Stromal cell of bone marrow (primary cell): ENCODE measurements at places on chromosomes 16 and 17.

DNA sequence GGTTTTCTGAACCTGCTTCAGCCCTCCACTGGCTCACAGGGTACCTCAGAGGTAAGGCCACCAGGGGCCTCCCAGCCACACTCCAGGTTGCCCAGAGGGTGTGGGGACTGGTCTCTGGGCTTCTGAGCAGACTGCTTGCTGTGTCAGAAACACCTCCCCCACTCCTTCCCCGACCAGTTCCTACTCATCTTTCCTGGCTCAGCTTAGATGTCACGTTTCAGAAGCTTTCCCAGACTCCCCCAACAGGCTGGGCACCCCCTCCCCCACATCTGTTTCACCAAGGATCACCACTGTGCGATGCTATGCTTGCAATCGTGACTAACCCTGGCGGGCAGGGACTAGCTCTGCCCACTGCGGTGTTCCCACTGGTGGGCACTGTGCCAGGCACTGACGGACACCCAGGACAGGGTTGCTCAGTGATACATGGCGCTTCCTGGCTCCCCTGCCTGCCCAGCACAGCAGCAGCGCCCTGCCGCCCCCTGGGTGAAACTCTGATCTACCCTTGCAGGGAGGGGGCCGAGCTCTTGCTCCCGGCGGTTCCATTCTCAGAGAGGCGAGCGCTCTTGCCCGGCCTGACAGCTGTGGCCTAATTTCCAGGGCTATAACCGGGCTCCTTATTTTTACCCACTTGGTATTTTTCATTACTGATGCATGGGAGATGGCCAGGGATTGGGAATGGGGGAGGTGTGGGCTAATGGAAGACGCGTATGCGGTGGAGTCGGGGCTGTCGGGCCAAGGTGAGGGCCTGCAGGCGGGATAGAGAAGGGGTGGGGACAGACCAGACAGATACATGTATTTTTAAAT is 29.4 kb upstream of the MTSS2 start:
- DNase-seq: peak; percentile 98

DNA sequence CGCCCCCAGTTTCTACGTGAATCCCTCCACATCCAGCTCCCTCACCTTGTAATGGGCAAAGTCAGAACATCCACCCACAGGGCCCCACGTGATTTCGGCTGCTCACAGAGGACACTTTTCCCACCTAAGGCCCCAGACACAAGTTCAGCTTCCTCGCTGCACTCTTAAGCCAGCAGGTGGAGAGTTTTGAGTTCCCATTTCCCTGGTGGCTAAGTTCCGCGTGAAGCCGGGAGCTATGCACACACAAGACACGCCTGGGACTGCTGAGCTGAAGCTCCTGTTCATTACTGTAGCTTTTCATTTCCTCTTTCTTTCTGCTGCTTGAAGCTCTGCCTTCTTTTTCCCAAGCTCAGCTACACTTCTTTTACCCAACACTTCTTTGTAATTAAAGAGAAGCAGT is 273.8 kb downstream of the NPIPA8 start:
- DNase-seq: no peak

- no peak for DNase-seq
Measured at GRCh38 chr16:31480851-31481536, 1.9 kb upstream of the SLC5A2 start.

DNA sequence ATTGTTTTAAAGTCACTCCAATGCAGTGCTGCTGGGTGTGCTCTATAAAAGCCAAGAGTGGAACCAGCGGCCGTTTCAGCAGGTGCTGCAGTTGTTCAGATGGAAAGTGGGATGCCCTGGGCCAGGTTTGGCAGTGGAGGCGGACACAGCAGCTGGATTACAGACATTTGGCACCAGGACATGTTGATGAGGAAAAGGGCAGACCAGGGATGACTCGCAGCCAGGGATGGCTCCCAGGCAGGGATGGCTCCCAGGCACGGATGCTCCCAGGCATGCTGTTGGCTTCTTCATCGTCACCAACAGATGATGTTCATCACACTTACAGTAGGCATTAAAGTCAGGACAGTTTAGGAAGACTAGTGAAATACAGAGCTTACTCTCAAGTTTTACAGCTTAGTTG is 10.0 kb downstream of the GAN start:
- DNase-seq: no peak

- no peak for DNase-seq
Measured at GRCh38 chr17:73031472-73031871, 61.0 kb downstream of the SLC39A11 start.

GRCh38 chr17:5958850-5959249 is 111.3 kb upstream of the WSCD1 start:
- no peak for DNase-seq

- DNase-seq: peak; percentile 57
Measured at GRCh38 chr17:65268832-65269231, 131.7 kb downstream of the RGS9 start.

DNA sequence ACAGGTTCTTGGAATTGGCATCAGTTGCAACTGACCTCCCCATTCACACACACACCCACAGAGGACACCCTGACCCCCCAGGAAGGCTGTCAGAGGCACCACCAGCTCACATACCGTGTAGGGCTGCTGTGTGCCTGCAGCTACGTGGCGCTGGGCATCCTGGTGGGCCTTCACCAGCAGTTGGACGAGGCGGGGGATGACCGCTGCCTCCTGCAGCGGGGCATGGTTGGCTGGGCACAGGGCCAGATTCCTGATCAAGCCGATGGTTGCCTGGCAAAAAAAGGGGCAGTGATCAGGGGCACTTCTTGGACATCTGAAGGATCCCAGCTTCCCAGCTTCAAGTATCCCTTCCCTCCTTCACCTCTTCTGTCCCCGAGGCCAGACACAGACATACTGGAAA is 24.2 kb upstream of the HAP1 start:
- no peak for DNase-seq

GRCh38 chr17:79915850-79916430 is 76.7 kb upstream of the CBX4 start:
- DNase-seq: no peak

DNA sequence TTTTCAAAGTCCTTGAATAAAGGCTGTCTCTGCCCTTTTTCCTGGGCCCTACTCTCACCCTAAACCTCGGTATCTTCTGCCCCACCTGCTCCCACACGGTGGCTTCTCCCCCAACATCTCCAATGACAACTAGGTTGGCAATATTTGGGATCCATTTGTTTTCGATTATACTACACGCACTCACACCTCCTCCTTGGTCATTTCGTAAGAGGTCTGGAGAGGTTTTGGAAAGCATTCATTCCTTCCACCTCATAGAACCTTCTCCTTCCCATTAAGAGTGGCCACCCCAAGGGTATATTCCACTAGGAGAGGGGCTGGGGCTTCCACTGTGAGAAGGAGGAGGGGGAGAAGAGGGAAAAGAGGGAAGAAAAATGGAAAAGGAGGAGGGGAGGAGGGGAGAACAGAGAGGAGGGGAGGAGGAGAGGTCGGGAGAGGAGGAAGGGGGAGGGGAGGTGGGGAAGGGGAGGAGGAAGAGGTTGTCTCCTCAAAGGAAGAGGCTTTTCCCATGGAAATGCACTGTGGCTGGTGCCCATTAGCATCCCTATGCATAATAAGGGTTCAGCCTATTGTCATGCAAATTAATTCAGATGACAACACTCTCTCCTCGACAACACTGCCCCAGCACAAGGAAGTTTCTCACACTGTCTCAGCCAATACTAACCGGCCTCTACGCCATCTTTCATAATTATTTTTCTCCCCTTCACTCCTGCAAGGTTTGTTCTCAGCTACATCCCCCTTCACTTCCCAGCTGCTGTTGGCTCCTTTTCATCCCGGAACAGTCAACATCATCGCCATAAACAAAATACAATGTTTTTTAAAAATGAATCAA is 30.0 kb downstream of the SOX9 start:
- no peak for DNase-seq

- DNase-seq: no peak
Measured at GRCh38 chr17:42655528-42655927, 3.6 kb upstream of the TUBG2 start.

GRCh38 chr17:2862197-2862596 is 66.0 kb downstream of the RAP1GAP2 start:
- no peak for DNase-seq

- no peak for DNase-seq
Measured at GRCh38 chr17:42441371-42442195, 17.1 kb upstream of the ATP6V0A1 start.

DNA sequence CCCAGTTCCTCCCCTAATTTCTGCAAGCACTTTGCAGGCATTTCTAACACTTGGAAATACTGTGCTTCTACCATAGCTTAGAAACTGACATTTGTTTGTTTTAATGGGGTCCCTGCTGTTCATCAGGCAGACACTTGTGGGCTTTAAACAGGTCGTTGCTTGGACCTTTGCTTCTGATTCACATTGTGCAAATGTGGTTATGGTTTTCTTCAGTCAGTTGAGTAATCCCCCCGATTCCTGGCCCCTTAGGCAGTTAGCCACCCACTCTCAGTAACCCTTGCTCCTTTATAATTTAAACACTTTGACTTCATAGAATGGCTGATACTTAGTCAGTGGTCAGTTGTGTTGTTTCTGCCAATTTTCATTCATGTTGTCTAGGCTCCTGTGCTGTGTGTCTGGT is 39.4 kb downstream of the SLC47A1 start:
- DNase-seq: no peak

DNA sequence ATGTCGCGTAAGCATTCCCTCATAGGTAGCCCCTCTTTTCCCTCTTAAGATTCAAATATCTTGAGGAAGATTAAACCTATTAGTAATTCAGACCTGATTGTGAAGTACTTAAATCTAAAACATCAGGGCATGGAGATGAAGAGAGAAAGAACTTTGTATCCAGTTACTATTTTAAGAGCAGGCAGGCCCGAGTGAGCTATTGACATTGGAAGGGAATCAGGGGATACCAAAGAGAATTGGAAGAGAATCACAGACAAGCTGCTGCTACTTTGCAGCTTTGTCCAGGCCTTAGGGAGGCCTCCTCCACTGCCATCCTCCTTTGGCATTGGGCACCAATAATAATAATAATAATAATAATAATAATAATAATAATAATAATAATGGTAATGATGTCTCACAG is 170.5 kb downstream of the MRTFB start:
- DNase-seq: peak; percentile 18

- DNase-seq: no peak
Measured at GRCh38 chr16:64540434-64540833, 581.4 kb downstream of the CDH11 start.

DNA sequence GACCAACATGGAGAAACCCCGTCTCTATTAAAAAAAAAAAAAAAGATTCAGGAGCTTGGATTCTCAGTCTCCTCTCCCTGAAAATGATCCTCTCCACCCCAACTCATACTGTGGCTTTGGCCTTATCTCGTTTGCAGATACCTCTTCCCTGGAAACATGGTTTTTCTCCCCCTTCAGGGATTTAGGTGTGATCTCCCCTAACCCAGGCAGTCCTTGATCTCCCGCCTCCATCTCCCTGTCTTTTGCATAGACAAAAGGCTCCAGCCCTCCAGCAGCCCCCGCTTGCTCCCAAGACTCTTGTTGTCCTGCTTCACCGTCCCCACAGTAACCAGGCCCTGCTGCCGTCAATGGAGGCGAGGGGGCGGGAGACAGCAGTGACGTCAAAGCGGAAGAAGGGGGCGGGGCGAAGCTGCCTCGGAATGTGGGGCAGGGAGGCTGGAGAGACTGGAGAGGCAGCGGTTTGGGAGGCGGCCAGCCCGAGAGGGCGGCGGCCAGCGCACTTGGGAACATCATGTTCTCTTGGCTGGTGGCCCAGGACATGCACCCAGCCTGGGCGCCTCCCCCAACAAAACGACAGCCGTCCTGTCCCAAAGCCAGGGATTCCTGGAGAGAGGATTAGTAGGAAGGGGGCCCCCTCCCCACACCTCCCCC is 1.9 kb upstream of the PER1 start:
- DNase-seq: peak; percentile 96

DNA sequence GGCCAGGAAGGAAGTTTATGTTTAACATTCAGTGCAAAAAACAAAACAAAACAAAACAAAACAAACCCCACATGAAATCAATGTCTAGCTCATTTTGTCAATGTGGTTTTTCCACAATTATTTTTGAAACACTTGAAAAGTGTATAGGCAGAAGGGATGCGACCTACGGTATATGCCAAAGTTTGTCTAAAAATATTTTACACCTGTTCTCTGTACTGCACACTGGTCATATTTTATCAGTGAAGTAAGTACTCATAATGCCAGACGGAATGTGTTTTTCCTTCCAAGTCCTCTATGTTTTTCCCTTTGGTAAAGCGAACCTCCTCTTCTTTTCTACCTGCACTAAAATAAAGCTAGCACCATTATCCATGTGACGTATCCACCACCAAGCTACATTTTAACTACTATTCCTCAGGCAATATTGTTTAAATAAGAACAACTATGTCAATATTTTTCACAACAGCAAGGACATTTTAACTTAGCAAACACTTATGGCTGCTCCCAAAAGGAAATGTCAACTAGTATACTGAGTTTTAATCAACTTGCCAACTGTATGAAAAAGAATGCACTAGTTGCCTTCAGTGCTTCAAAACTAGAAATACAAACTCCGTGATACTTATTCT is 10.3 kb downstream of the TOB1 start:
- DNase-seq: no peak

GRCh38 chr16:20844588-20844987 is 38.3 kb downstream of the REXO5 start:
- no peak for DNase-seq

GRCh38 chr16:79436885-79437284 is 163.7 kb downstream of the MAF start:
- DNase-seq: no peak

GRCh38 chr17:17590141-17590751 is 1.3 kb downstream of the PEMT start:
- DNase-seq: no peak

- no peak for DNase-seq
Measured at GRCh38 chr16:68155425-68155824, 70.3 kb downstream of the NFATC3 start.

GRCh38 chr17:41020336-41020735 is 6.7 kb downstream of the KRTAP1-5 start:
- DNase-seq: no peak

GRCh38 chr17:45940293-45940692 is 45.9 kb downstream of the MAPT start:
- DNase-seq: no peak

GRCh38 chr16:65905331-65905730 is 461.2 kb upstream of the CDH5 start:
- no peak for DNase-seq

GRCh38 chr17:36001110-36001771 is at the start of gene CCL15:
Gene CCL15 (minus strand): TSS chr17:36001553. CDS start chr17:36001492, 61 bp downstream.
- no peak for DNase-seq

- DNase-seq: no peak
Measured at GRCh38 chr16:28171816-28172215, 39.9 kb downstream of the XPO6 start.

GRCh38 chr16:86722970-86723369 is 144.6 kb downstream of the FOXL1 start:
- DNase-seq: peak; percentile 75
